ENCODE measurements at places on chromosomes 1 and 21.

GRCh38 chr1:162191396-162192305 is 122.2 kb downstream of the NOS1AP start:
- DNase-seq, result no peak

- no peak for DNase-seq
Measured at GRCh38 chr1:153368495-153368894, 6.9 kb downstream of the S100A12 start.

DNA sequence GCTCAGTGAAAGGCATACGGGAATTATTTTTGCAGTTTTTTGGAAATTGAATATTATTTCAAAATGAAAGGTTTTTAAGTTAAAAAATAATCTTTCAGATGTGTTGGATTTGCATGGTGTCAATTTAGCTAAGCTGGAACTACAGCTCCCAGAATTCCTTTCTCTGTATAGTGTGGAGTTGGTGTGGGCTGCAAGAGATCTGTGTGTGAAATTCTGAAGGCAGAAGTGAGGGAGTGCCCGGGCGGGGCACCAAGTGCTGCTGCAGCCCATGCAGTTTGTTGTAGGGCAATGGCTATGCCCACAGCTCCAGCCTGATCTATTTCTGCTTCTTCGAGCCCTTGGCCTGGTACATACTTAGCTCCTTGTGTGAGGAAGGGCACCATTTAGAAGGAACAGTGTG is 60.5 kb upstream of the CSF1 start:
- no peak for DNase-seq

DNA sequence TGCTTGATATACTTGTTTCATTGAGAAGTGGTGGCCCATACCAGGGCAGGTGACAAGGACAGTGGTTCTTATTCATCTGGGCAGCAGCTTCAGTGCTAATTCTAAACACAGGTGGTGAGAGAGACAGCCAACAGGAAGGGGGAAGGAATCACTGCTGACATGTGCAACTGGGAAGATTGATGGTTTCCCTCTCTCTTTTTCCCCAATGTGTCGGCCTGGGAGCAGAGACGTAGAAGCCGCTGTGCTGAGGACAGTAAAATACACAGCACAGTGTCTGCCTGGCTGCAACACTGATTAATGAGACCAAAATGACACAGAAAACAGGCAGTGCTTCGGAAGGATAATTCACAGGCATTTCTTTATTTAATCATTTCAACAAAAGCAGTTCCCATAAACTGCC is 48.8 kb downstream of the WARS2 start:
- no peak for DNase-seq

GRCh38 chr1:203252678-203253077 is 23.2 kb upstream of the CHIT1 start:
- DNase-seq, result no peak

DNA sequence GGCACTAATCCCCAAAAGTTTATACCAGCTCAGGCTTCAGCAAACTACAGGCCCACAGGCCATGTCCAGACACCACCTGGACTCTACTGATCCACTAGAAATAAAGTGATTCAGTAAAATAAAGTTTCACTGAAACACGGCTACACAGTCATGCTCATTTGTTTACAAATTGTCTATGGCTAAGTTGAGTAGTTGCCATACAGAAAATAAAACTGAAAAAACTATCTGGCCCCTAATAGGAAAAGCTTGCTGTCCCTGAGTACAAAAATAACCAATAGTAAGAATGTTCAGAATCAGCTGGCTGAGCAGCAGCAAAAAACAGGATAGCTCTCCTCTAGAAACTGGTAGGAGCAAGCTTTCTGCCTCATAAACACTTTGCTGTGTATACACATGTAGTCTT is 221.5 kb downstream of the RERE start:
- no peak for DNase-seq

- no peak for DNase-seq
Measured at GRCh38 chr21:43932005-43932404, 67.0 kb downstream of the AGPAT3 start.

GRCh38 chr1:4702464-4702863 is 48.1 kb downstream of the AJAP1 start:
- DNase-seq, result no peak

GRCh38 chr1:89698020-89698560 is 65.2 kb downstream of the LRRC8C start:
- no peak for DNase-seq

- no peak for DNase-seq
Measured at GRCh38 chr1:159675046-159675445, 39.3 kb downstream of the CRP start.

GRCh38 chr1:214683621-214684020 is 80.6 kb downstream of the CENPF start:
- no peak for DNase-seq

- no peak for DNase-seq
Measured at GRCh38 chr1:204132718-204133117, 19.1 kb downstream of the ETNK2 start.

- DNase-seq, result no peak
Measured at GRCh38 chr21:42467140-42467983, 28.7 kb downstream of the RSPH1 start.

GRCh38 chr1:200899954-200900867 is 5.5 kb downstream of the INAVA start:
- DNase-seq, result no peak

- no peak for DNase-seq
Measured at GRCh38 chr1:234694661-234695060, 84.7 kb upstream of the IRF2BP2 start.

DNA sequence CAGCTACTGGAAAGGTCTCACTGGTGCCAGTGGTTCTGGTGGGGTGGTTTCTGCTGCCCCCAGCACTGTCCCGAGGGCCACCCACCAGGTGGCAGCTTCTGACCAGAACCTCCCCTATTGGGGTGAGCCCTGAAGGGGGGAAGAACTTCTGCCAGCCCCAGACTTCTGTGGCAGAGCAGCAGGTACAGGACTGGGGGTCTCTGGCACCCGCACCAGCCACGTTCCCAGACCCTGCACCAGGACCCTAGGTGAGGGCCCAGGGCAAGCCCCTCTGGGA is 1.6 kb downstream of the PUSL1 start:
- DNase-seq, result no peak

DNA sequence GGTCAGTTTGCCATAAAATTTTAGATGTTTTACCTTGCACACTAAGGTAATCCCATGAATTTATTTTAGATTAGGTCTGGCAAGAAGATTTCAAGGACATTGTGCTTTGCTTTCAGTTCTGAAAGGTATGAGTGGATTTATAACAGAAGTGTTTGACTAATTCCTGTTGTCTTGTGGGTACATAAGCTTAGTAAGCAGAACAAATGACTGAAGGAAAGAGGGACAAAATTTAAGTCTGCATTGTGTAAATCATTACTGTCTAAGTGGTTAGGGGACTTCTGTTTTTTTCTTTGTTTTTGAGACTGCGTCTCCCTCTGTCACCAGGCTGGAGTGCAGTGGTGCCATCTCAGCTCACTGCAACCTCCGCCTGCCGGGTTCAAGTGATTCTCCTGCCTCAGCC is 60.1 kb downstream of the PKN2 start:
- DNase-seq, result no peak

GRCh38 chr1:154810571-154810970 is 59.5 kb downstream of the KCNN3 start:
- no peak for DNase-seq

- DNase-seq, result no peak
Measured at GRCh38 chr1:86906419-86906818, 7.5 kb downstream of the SELENOF start.

- no peak for DNase-seq
Measured at GRCh38 chr1:80666073-80666472, 1134.7 kb upstream of the ADGRL2 start.

- no peak for DNase-seq
Measured at GRCh38 chr1:234716908-234717375, 107.0 kb upstream of the IRF2BP2 start.

GRCh38 chr1:248670003-248670402 is 14.7 kb upstream of the OR2T27 start:
- no peak for DNase-seq

GRCh38 chr21:37032293-37032692 is 25.8 kb downstream of the RIPPLY3 start:
- no peak for DNase-seq

DNA sequence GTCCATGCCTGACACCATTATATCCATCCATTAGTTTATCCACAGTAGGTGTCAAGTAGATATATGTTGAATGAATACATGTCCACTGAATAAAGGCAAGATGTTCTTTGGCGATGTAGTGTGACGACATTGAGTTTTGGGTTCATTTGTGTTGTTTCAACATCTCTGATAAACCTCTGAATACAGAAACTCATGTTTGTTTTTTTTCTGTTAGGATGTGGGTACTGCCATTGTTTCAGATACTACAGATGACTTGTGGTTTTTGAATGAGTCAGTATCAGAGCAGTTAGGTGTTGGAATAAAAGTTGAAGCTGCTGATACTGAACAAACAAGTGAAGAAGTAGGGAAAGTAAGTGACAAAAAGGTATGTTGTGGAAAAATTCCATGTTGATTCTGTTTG is 28.1 kb downstream of the MDM4 start:
- DNase-seq, result no peak

- no peak for DNase-seq
Measured at GRCh38 chr1:1915911-1916840, 1.1 kb downstream of the CALML6 start.

- DNase-seq, result no peak
Measured at GRCh38 chr1:155006601-155007101, 4.0 kb downstream of the ZBTB7B start.

DNA sequence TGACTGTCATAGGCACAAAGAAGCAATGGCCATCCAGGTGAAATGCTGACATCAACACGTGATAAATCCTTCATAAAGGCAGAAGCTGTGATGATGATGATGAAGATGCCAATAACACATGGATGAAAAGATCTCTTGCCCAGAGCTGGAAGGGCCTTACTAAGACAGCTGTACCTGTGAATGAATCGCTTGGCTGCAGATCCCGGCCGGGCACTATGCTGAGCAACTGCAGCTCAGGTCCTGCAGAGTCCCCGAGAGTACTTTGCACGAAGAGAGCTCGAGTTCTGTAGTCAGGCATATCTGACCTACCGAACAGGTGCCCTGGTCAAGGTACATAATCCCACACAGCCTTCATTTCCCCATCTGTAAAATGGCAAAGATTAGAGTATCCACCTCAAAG is 48.8 kb downstream of the PGBD5 start:
- no peak for DNase-seq

DNA sequence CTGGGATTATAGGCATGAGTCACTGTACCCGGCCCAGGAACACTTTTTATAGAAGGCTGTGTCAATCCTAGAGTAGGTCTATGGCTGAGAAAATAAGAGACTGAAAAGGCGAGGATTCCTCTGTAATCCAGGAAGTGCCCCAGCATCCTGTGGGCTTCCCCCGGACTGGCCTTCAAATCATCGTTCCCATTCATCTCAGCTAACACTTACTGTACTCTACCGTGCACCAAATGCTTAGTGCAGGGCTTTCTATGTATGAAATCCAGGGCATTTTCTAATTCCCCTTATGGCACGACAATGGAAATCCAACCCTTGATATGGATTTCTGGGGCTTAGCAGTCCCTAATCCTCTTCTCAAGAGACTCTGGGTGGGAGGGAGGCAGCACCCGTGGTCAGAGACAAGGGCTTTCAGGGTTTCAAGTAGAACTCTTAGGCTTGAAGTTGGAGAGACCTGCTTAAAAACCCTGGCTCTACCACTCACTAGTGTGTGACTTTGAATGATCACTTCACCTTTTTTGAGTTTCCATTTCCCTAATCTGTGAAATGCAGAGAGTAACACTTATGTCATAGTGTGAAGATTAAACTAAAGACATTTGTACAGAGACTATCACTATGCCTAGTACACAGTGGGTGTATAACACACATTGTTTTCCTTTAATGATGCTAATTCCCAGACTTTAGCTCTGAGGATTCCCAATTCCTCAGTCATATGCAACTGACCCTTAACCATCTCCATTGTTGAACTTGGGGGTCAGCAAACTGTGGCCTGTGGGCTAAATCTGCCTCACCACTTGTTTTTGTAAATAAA is 20.3 kb downstream of the MECR start:
- no peak for DNase-seq

GRCh38 chr1:97137862-97138514 is 416.4 kb downstream of the PTBP2 start:
- no peak for DNase-seq

GRCh38 chr1:24990779-24991641 is 60.9 kb upstream of the RUNX3 start:
- DNase-seq, result no peak

- no peak for DNase-seq
Measured at GRCh38 chr1:156505679-156506298, 5.2 kb upstream of the MEF2D start.

- DNase-seq, result no peak
Measured at GRCh38 chr1:159937054-159937750, 8.2 kb downstream of the IGSF9 start.

- DNase-seq, result no peak
Measured at GRCh38 chr1:205069371-205070125, 14.7 kb downstream of the TMEM81 start.

GRCh38 chr1:34529935-34530859 is 224.7 kb upstream of the GJB5 start:
- DNase-seq, result no peak

GRCh38 chr1:76090283-76091203 is 16.0 kb downstream of the ST6GALNAC3 start:
- DNase-seq, result no peak

- DNase-seq, result no peak
Measured at GRCh38 chr1:109242387-109242786, 7.0 kb upstream of the CELSR2 start.

GRCh38 chr1:205800427-205800826 is 12.6 kb downstream of the SLC41A1 start:
- DNase-seq, result no peak

DNA sequence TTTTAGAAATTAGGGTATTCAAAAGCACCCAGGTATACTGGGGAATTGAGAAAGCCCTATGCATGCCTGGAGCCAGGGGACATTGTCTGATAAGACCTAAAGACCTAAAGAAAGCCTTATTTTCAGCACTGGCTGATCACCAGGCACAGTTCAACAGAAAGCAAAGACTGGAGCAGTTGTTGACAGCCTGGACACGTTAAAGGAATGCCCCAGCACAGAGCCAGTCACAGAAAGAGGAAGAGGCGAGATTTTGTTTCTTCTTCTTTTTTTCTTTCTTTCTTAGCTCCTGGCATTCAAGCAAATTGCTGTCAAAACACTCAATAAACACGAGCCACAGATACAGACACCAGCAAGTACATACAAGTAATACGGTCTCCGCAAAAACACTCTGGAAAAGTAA is 40.4 kb downstream of the RNF187 start:
- DNase-seq, result no peak

GRCh38 chr1:226063977-226064815 is 1.7 kb downstream of the H3-3A start:
- DNase-seq, result no peak

GRCh38 chr1:247387565-247387964 is 28.4 kb upstream of the NLRP3 start:
- no peak for DNase-seq

- DNase-seq, result no peak
Measured at GRCh38 chr1:207959141-207959825, 48.4 kb upstream of the CD34 start.

GRCh38 chr1:86382878-86383277 is 13.2 kb downstream of the ODF2L start:
- no peak for DNase-seq
